ENCODE measurements at places on chromosomes 5 and 9.

GRCh38 chr5:5221724-5222123 lies 81.6 kb downstream of the ADAMTS16 start:
- DNase-seq: no peak

DNA sequence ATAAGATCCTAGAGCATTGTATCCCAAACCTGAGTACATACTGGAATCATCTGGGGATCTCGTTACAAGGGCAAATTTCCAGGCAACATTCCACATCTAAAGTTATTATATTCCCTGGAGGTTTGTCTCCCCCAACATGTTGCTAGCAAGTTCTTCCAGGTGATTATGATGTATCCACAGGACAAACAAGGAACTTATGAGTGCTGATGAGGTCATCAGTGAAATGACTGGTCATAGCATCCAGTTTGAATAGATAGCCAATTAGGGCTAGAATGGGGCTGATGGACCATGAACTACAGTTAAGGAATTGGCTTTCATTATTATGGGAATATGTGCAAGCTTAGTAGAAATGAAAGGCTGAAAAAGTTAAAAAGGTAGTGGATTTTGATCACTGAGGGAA lies 115.2 kb downstream of the CWC27 start:
- DNase-seq: no peak

GRCh38 chr9:86434039-86434726 lies 80.0 kb upstream of the TUT7 start:
- DNase-seq: peak; percentile 3

DNA sequence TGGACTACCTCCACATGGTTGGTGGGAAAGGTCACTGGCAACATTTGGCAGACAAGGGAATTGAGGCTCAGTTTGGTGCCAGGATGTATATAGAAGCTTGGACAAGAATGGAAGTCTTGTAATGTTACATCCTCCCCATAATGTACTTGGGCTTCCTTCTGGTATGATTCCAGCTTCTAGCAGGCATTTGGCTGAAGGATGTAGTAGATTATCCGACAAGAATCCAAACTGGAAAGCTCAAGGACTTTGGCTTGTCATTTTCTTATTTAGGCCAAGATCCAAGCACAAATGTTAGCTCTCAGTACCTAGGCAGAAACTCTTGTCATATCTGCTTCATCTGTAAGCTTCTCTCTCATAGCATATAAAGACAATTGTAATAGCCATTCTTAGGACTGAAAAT lies 209.1 kb downstream of the MAPKAP1 start:
- no peak for DNase-seq

- DNase-seq: no peak
Measured at GRCh38 chr5:105508519-105508918, 1945.9 kb upstream of the NUDT12 start.

DNA sequence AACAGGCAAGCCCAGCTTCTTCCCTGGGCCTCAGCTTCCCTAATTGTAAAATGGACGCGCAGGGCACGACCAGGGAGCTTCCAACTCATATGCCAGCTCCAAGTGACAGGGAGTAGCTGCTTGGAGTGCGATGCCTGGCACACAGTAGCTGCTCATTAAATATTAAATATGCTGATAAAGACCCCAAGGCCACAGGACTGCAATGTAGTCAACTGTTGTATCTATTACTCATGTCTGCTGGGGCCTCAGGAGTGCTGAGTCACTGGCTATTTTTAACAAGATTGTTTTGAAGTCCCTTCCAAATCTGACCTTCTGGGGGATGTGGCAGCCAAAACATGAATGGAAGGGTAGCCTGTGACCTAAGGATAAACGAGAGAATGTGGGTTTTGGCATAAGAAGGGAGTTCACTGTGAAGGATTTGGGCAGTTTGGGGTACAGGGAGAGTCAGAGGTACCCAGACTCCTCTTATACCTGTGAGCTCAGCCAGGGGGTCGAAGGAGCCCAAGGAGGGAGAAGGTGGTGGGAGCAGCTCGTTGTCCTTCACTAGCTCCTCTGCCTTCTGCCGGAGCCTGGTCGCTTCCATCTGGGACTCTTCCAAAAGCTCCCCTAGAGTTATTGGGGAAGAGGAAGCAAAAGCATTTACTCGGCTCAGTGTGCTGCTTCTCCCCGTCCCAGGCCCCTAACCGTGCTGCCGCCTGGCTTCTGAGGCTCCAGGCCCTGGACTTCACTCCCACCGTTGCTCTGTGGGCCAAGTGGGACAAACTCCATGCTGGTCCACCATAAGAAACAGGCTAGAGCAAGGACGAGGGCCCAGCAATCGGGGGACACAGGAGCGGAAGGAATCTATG lies 17.5 kb downstream of the TNIP1 start:
- no peak for DNase-seq

DNA sequence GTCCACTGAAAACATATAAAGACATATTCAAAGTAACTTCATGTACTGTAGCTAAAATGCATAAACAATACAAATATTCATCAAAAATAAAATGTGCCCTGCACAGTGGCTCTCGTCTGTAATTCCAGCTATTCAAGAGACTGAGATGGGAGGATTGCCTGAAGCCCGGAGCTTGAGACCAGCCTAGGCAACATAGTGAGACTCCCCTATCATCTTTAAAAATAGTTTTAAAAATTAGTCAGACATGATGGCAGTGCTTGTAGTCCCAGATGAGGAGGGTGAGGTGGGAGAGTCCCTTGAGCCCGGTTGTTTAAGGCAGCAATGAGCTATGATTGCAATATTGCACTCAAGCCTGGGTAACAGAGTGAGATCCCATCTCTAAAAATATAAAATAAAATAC lies 534.1 kb downstream of the ANXA1 start:
- DNase-seq: no peak

DNA sequence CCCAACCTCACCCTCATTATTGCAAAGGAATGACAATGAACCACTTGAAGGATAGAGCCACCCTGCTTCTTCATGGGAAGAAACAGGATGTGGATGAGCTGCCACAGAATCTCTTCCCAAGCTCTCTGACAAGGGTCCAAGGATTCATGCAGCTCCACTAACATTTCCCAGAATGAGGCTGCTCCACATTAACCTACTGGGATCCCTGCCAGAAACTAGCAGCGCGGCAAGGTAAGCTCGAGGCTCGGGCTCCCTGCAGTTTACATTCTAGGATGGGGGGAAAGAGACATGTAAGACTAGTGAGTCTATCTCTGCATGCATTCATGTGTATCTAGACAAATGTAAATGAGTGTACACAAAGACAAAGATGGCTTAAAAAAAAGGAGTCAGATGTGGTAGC lies 12.1 kb downstream of the DCAF12 start:
- DNase-seq: no peak

DNA sequence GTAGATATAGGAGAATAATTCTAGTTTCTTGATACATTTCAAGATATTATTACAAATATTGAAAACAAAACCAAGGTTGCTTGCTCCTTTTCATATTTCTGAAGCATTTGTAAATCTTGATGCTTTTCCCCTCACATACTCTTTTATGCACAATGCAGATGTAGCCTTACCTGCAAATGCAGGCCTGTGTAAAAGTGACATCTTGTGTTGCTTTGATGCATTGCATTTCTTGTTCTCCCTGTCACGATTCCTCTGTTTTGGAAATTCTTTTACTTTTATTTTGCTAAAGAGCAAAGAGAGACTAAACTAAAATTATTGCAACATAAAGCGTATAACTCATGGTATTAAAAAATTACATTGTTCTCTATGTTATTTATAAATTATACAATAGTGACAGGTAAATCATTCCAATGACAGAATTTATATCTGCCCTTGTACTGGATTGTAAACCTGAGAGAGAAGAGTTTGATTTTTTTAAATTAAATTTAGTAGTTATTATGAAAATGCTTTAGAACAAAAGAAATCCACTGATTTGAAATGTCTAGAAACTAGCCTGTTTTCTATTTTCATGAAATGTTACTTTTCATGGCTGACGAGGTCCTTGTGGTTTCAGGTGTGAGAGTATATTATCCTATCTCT lies 970.0 kb downstream of the MAT2B start:
- peak; percentile 6 for DNase-seq

Data from NCI-H446 treated with DMSO at 0.1 percent for 48 hours (cell line).